ENCODE measurements at places on chromosomes 1 and 21. TPM values are rescaled to one million over a fixed set of nuclear protein-coding genes. Genes with fewer than 3 reads are reported as not detected.

The KIRREL1 gene
- total RNA-seq, result 114 TPM

DNA sequence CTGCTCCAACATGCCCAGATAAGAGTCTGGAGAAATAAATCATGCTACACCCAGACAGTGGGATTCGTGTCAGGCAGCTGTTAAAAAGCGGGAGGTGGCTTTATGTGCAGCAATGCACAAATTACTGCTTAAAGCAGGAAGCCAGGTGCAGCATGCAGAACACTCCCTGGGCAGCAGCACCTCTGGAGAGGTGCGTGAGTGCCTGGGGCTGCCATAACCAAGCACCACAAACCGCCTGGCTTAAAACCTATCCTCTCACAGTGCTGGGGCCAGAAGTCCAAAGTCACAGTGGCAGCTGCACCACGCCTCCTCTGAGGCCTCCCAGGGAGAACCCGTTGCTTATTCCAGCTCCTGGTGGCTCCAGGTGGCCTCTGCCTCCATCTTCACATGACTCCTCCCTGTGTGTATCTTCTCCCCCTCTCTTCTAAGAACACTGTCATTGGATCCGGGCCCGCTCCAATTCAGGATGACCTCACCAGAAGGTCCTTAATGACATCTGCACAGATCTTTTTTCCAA lies 115.6 kb downstream of the SIK1 start:
- no peak overlapping the region for H3K4me3 ChIP-seq
- H3K27me3 ChIP-seq, result no peaks in the 10 kb centered on the region
- no peaks in the 10 kb centered on the region for H3K36me3 ChIP-seq
- no peak overlapping the region for H3K27ac ChIP-seq

- no peaks in the 10 kb centered on the region for H3K4me1 ChIP-seq
- H3K4me3 ChIP-seq, result no peak overlapping the region
- H3K27ac ChIP-seq, result no peak overlapping the region
- H3K36me3 ChIP-seq, result no peaks in the 10 kb centered on the region
- no peaks in the 10 kb centered on the region for H3K27me3 ChIP-seq
These were observed 182.9 kb upstream of the DPYD start for GRCh38 chr1:98103617-98104285.

The VWA1 gene
- 79.0 TPM for total RNA-seq

The SMIM1 gene
- not detected for total RNA-seq

GRCh38 chr1:9165396-9165795 lies 36.5 kb upstream of the GPR157 start:
- no peak overlapping the region for H3K4me3 ChIP-seq
- H3K27ac ChIP-seq, result no peak overlapping the region
- DNase-seq, result no peak
- H3K36me3 ChIP-seq, result peaks cover 5% of the 10 kb centered on the region

- peak overlapping the region; percentile 83 for H3K4me3 ChIP-seq
- DNase-seq, result no peak
- no peaks in the 10 kb centered on the region for H3K27me3 ChIP-seq
- H3K27ac ChIP-seq, result peak overlapping the region; percentile 94
These were observed 765 bp upstream of the HIPK1 start for GRCh38 chr1:113928187-113928930.

GRCh38 chr1:1167398-1167821 lies 6.3 kb upstream of the TTLL10 start:
- H3K27ac ChIP-seq, result no peak overlapping the region
- H3K4me3 ChIP-seq, result no peak overlapping the region
- DNase-seq, result no peak

- no peaks in the 10 kb centered on the region for H3K4me1 ChIP-seq
- H3K4me3 ChIP-seq, result no peak overlapping the region
- no peaks in the 10 kb centered on the region for H3K27me3 ChIP-seq
- DNase-seq, result no peak
- H3K27ac ChIP-seq, result no peak overlapping the region
These were observed 45.6 kb downstream of the FLVCR1 start for GRCh38 chr1:212903664-212904063.

DNA sequence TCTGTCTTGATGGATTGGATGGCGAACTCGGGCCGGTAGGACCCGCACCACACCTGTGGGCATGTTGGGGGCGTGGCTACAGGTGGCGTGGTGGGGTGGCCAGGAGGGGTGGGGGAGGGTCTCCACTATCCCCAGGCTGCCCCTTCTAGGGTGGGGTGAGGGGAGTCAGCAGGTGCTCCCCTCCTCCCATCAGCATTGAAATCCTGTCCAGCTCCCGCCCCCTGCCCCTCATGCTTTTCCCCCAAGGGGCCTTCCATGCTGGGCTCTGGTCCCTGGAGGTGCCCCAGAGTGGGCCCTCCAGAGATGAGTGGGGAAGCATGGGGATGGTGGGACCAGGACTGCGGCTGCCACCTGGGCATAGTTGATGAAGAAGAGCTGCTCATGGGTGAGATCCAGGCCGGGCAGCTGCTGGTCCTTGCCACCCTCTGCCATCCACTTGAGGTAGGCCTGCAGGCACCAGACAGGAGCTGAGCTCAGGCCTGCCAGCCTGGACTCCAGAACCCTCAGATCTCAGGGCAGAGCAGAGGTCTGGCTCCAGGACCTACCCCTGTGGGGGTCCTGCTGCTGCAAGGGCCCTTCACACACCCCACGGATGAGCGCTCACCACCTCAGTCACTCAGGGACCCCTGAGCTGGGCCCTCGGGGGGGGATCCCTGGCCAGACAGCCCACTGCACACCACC lies 5.1 kb downstream of the PRXL2B start:
- peaks cover 4% of the 10 kb centered on the region for H3K36me3 ChIP-seq
- DNase-seq, result no peak
- H3K4me1 ChIP-seq, result peaks cover 8% of the 10 kb centered on the region
- no peak overlapping the region for H3K27ac ChIP-seq

The PRKCZ gene
- 1.3 TPM for total RNA-seq

GRCh38 chr1:41003640-41004220 lies 17.8 kb downstream of the SLFNL1 start:
- peak; percentile 96 for DNase-seq
- H3K4me3 ChIP-seq, result no peak overlapping the region
- H3K27me3 ChIP-seq, result no peaks in the 10 kb centered on the region
- H3K27ac ChIP-seq, result peak overlapping the region; percentile 57
- peaks cover 88% of the 10 kb centered on the region for H3K36me3 ChIP-seq

- H3K36me3 ChIP-seq, result no peaks in the 10 kb centered on the region
- H3K27ac ChIP-seq, result no peak overlapping the region
- H3K4me1 ChIP-seq, result no peaks in the 10 kb centered on the region
- H3K27me3 ChIP-seq, result no peaks in the 10 kb centered on the region
- no peak overlapping the region for H3K4me3 ChIP-seq
- no peak for DNase-seq
These were observed 18.1 kb downstream of the TFAP2E start for GRCh38 chr1:35591211-35591610.

The KLF18 gene
- not detected for total RNA-seq

- H3K36me3 ChIP-seq, result no peaks in the 10 kb centered on the region
- H3K4me1 ChIP-seq, result no peaks in the 10 kb centered on the region
- no peak overlapping the region for H3K4me3 ChIP-seq
- H3K27ac ChIP-seq, result no peak overlapping the region
- DNase-seq, result no peak
- no peaks in the 10 kb centered on the region for H3K27me3 ChIP-seq
These were observed 27.0 kb downstream of the ZZZ3 start for GRCh38 chr1:77655431-77655974.

The TTC22 gene
- total RNA-seq, result not detected

DNA sequence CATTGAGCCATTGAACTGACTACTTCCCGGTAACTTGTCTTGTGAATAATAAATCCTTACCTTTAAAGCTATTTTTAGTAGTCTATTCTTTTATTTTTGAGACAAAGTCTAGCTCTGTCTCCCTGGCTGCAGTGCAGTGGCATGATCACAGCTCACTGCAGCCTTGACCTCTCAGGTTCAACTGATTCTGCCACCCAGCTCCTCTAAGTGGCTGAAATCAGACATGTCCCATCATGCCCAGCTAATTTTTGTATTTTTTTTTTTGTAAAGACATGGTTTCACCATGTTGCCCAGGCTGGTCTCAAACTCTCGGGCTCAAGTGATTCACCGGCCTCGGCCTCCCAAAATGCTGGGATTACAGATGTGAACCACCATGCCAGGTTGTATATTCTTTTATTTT lies 59.3 kb upstream of the PTGS2 start:
- H3K4me1 ChIP-seq, result no peaks in the 10 kb centered on the region
- H3K27me3 ChIP-seq, result no peaks in the 10 kb centered on the region
- no peaks in the 10 kb centered on the region for H3K36me3 ChIP-seq
- no peak for DNase-seq
- H3K4me3 ChIP-seq, result no peak overlapping the region
- no peak overlapping the region for H3K27ac ChIP-seq

- peak overlapping the region; percentile 4 for H3K27ac ChIP-seq
- H3K4me3 ChIP-seq, result no peak overlapping the region
- H3K4me1 ChIP-seq, result peaks cover 23% of the 10 kb centered on the region
- no peaks in the 10 kb centered on the region for H3K27me3 ChIP-seq
- DNase-seq, result no peak
- no peaks in the 10 kb centered on the region for H3K36me3 ChIP-seq
These were observed 64.8 kb downstream of the MYOM3 start for GRCh38 chr1:24047110-24047477.

GRCh38 chr1:221089803-221090202 lies 210.6 kb downstream of the HLX start:
- H3K27me3 ChIP-seq, result no peaks in the 10 kb centered on the region
- no peaks in the 10 kb centered on the region for H3K36me3 ChIP-seq
- H3K4me1 ChIP-seq, result no peaks in the 10 kb centered on the region
- H3K4me3 ChIP-seq, result no peak overlapping the region
- DNase-seq, result no peak

The GCSAML gene
- not detected for total RNA-seq

Data from ascending aorta (tissue), 2 donors.